Immature natural killer cell (primary cell): ENCODE measurements at places on chromosomes 3 and 15. TPM values are rescaled to one million over a fixed set of nuclear protein-coding genes. Genes with fewer than 3 reads are reported as not detected.

Gene CXCR6
- polyA plus RNA-seq, result 8.5 TPM

DNA sequence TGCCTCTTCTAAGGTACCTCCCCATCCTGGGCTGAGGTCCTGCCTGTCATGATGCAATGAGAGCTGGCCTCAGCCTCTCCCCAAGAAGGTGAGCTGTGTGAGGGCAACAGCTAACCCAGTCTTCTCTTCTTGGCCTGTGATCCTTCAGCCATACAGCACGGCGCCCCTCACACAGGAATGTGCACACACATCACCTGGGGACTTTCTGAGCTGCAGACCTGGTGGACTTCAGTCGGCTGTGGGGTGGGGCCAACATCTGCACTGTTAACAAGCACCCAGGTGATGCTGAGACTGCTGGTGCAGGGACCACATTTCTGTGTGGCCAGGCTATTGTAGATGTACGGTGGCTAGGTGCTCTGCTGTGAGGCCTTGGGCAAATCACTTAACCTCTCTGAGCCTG lies 14.5 kb downstream of the HCN4 start:
- no peak for DNase-seq

DNA sequence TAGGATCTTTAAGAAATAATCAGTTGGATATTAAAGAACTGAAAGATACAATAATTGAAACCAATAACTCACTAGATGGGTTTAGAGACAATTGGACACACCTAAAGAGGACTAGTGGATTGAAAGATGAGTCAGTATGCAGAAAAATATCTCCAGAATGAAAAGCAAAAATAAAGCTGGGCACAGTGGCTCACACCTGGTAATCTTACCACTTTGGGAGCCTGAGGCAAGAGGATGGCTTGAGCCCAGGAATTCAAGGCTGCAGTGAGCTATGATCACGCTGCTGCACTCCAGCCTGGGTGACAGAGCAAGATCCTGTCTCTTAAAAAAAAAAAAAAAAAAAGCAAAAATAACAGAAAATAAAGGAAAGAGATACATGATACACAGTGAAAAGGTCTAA lies 37.4 kb upstream of the CCDC174 start:
- DNase-seq, result no peak

DNA sequence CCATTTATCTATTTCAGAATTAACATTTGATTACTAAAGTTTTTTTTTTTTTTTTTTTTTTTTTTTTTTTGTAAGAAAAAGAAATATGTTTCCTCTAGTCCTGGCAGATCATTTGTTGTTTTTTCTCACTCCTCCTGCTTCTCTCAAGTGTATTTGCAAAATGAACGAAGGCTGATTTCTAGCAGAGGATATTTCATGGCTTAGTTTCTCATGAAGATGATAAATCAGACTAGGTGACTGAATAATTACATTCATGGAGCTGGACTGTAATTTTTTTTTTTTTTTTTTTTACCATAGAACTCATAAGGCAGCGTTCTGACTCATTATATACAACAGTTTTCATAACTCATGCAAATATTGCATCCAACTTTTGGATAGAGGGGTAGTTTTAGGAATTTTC lies 332.5 kb upstream of the SEMA6D start:
- DNase-seq, result no peak

- no peak for DNase-seq
These were observed 39.3 kb upstream of the LACTB start for GRCh38 chr15:63082366-63082765.

DNA sequence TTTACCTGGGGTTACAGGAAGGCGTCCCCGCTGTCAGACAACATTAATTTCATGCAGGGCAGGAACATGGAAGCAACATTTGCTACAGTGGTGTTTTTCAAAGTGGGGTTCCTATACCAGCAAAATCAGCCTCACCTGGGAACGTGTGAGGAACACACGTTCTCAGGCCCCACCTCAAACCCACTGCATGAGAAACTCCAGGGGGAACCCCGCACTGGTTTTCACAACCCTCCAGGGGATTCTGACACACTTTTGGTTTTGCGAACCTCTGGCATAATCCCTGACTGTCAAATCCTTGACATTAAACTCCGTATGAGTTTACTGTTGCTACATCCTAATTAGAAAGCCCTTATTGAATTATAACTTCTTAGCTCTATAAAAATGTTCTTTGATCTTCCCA lies 127.7 kb downstream of the LRRK1 start:
- no peak for DNase-seq

DNA sequence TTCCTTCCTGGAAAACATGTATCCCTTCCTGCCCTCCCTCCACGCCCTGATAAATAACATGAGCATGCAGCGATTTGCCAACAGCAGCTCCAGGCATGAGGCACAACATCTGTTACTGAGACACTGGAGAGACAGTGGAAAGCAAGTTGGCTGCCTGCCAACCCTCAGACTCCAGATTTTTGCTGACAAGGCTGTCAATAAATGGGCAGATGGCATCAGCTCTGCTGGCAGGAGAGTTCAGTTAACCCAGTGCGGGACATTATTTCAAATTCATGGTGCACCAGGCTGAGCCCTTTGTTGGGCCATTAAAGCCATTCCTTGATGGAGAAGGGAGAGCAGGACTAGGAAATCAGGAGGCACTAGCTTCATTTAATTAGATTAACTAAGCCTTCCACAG lies 293.3 kb downstream of the MEX3B start:
- DNase-seq, result no peak

GRCh38 chr15:69544365-69545113 lies 91.9 kb downstream of the RPLP1 start:
- no peak for DNase-seq

GRCh38 chr15:60379525-60380274 lies 18.1 kb downstream of the ANXA2 start:
- DNase-seq, result no peak
